Endothelial cell (in vitro differentiated cells): ENCODE measurements at places on chromosomes 16 and 17. TPM values are rescaled to one million over a fixed set of nuclear protein-coding genes. Genes with fewer than 3 reads are reported as not detected.

DNA sequence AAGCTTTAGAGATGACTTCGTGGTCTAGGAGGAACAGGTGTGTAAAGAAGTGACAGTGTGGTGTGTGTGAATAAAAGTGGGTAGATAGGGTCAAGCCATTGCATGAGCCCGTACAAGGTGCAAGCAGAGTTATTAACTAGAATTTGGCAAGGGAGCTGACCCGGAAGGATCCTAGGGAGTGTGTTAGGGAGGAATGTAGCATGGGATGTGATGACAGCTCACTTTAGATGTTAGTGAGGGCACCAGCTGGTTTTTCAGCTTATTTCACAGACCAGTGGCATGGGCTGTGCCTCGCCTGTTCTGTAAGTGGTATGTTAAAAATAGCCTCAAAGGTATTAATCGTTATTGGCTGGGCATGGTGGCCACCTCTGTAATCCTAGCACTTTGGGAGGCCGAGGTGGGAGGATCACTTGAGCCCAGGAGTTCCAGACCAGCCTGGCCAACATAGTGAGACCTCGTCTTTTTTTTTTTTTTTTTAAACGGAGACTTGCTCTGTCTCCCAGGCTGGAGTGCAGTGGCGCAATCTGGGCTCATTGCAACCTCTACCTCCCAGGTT, 8.3 kb downstream of the ANKRD40CL start:
- H3K27me3 ChIP-seq = peaks cover 2% of the 10 kb centered on the region
- H3K4me3 ChIP-seq = no peak overlapping the region
- no peak for DNase-seq
- peaks cover 5% of the 10 kb centered on the region for H3K4me1 ChIP-seq
- H3K27ac ChIP-seq = no peak overlapping the region
- no peaks in the 10 kb centered on the region for H3K36me3 ChIP-seq

DNA sequence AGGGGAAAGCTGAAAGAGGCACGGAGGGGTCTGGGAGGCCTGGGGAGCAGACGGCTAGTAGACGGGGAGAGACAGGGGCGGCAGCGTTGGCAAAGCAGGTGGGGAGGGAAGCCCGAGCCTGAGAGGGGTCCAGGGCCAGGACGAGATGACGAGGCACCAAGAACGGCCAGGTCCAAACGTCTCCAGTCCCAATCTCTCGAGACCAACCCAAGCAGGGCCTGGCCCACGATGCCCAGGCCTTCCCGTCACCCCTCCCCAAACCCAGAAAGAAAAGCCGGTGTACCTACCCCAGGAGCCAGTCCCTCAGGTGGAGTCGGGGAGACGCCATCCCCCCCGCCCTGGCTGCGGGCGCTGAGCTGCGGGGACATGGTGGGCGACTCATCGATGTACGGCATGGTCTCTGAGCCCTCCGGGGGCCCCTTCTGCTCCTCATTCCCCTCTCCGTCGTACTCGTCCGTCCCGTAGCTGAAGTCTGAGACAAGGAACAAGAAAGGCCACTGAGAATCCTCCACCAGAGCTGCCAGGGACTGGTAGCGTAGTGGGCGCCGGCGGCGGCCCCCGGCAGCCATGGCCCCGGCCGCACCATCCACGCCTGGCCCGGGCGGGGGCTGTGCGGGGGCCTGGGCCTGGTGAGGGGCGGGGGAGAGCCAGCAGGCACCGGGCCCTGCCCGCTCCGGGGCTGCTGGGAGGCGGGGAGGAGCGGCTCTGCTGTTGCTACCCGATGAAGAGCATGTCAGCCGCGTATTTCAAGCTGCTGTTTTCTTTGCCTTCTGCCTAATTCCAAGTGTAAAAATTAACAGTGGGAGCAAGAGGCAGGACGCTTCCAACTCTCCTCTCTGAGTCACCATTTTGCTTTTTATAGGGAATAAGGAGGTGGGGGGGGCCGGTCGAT, 54.6 kb downstream of the ABR start:
- H3K27ac ChIP-seq = no peak overlapping the region
- no peaks in the 10 kb centered on the region for H3K36me3 ChIP-seq
- H3K27me3 ChIP-seq = peaks cover 12% of the 10 kb centered on the region
- no peaks in the 10 kb centered on the region for H3K4me1 ChIP-seq
- no peak for DNase-seq
- no peak overlapping the region for H3K4me3 ChIP-seq

The IL17C gene
- total RNA-seq = 0.26 TPM

The NCBP3 gene
- 84.4 TPM for total RNA-seq

- H3K36me3 ChIP-seq = peaks cover 4% of the 10 kb centered on the region
- H3K27me3 ChIP-seq = peaks cover 15% of the 10 kb centered on the region
- DNase-seq = no peak
- H3K4me1 ChIP-seq = no peaks in the 10 kb centered on the region
- H3K27ac ChIP-seq = no peak overlapping the region
- H3K4me3 ChIP-seq = no peak overlapping the region
Observed at GRCh38 chr16:26348095-26348494, 656.3 kb downstream of the HS3ST4 start.

DNA sequence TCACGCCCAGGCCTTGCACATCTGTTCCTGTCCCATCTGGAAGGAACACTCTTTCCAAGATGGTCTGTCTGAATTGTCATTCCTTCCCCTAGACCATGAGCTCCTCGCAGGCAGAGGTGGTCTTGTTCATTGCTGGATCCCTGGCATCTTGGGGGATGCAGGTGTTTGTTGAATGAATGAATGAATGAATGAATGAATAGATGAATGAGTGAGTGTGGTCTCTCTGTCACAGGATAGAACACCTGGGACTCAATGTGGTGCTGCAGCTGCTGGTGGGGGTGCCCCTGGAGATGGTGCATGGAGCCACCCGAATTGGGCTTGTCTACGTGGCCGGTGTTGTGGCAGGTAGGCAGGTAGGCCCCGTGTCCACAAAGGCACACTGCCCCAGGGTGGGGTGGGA, 32.2 kb downstream of the RHBDL3 start:
- H3K27ac ChIP-seq = no peak overlapping the region
- no peak for DNase-seq
- peaks cover 4% of the 10 kb centered on the region for H3K4me1 ChIP-seq
- H3K4me3 ChIP-seq = no peak overlapping the region
- H3K36me3 ChIP-seq = no peaks in the 10 kb centered on the region

The CCT6B gene
- 3.9 TPM for total RNA-seq
